ENCODE measurements at places on chromosomes 1 and 21.

DNA sequence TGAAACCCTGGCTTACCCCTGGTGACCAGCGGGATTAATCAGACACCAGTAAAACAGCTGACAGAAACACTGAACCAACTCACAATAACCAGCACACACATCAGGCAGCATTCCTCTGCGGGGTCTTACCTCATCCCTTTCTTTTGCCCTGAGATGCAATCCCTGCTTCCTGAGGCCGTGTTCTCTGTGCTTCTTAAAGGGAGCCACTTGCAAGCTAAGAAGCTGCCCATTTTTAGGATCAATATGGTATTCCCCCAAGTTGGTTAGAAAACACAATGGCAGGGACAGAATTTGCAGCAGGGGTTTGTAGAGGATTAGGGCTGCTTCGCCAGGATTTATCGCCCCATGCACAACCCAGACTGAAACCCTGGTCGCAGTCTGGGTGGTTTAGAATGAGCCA lies 74.7 kb upstream of the OLIG2 start:
- no peak for DNase-seq

DNA sequence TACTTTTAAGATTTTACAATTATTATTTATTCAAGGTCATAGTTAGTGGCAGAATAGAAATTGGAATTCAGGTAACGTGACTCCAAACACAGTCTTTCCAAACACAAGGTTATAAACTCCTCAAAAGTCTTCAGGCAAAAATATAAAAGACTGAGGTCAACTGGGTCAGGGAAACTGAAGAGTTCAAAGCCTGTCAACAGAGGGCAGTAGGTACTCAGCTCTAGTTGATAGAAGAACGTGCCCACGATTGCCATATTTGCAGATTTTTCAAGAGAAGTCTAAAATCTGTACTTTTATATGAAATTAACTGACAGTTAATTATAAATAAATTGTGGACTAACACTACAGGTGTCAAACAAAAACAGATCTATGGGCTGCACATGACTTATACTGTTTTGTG lies 135.0 kb downstream of the LHX4 start:
- DNase-seq = no peak

GRCh38 chr1:11802616-11802972 lies 3.2 kb downstream of the MTHFR start:
- no peak for DNase-seq

DNA sequence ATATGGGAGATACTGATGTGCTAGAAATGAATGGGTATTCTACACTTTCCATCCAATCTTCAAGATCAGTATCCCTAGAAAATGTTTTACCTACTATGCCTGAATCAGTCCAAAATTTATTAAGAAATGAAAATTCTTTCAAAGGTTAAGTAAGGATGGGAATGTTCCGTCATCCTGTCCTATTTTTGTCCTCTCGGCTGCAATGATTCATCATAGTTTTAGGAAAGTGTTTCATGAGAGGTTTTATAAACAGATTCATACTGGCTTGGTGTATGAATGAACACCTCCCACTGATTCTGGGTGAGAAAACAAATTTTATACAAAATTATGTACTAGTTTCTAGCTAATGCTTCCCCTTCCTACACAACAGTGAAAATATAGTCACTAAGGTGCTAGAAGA lies 504.6 kb upstream of the NR5A2 start:
- no peak for DNase-seq

DNA sequence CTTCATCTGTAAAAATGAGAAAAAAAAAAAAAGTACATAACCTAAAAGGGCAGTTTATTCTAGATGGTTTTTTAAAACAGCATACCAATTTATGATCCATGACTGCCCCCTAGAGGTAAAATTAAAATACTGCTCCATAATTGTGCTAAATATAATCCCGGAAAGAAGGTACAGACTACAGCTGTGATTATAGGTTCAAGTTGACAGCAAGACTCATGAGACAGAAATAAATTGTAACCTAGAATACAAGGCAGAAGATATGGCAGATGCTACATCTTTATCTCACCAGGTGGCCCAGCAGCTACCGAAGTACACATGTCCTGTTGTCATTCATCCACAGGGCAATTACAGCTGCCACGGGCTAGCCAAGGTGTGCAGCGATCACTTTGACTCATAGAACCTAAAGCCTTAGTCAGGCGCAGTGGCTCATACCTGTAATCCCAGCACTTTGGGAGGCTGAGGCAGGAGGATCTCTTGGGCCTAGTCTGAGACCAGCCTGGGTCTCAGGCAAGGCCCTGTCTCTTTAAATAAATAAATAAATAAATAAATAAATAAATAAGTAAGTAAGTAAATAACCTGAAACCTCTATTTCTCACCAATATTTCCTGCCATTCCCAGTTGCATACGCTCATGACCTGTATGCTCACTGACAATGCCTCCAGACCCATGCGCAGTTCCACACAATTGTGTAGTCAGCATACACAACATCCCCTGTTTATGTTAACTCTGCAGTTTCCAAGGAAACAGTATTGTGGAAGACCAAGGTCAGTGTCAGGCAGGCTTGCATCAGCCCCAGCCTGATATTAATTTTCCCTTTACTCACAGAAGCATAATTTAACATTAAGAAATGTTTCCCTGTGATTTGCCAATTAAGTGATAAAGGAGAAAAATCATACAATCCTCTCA lies 18.3 kb upstream of the PPIE start:
- DNase-seq = peak; percentile 100

GRCh38 chr1:82560566-82560965 lies 759.8 kb downstream of the ADGRL2 start:
- no peak for DNase-seq

DNA sequence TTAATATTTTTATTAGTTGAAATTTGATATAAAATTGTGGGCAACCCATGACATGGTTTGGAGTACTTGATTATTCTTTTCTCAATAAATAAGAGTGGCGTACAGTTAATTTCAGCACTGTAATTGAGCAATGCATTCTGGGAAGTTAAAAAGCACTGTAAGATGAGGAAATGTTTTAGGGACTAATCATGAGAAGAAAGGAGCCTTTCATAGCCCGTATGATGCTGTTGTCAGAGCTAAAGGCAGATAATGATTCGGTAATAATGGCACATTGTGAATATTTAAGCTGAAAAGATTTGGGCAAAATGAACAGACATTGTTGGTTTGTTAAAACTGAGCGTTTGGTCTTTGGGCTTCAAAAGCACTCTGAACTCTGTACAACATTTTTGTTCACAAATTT lies 139.3 kb downstream of the NFIA start:
- DNase-seq = no peak

DNA sequence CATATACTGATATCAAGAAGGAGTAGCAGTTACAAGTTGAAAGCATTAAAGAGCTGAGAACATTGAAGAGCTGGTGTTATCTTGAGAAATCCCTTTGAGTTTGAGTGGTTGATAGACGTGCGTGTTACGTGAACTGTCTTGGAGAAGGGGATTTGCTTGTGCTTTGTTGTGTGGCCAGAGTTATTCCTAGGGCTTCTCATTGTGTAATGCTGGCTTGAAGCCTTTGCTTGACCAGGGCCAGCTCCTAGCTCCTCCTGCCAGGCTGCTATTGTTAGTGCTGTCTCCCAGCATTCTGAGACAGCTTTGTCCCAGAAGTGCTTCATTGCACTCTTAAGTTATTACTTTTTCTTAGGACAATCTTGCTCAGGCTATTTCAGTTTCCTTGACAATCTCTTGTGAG lies 116.2 kb upstream of the KCNK2 start:
- DNase-seq = no peak

DNA sequence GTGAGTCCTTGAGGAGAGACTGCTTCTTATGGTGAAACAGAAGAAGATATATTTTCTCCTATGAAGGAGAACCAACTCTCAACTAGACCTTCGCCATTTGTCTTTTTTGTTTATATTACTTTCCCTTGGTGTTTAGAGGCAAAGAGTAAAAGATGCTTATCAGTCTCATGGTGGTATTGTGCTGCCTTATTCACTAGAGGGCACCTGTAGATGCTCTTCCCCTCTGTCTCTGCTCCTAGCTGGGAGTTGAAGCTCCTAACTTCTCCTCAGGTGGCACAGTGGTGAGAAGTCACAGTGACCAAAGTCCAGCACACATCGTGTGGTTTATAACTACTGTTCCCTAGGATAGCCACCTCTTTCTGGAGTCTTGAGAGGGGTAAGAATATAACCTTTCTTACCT lies 1359.6 kb downstream of the PLA2G4A start:
- no peak for DNase-seq

GRCh38 chr1:64195081-64195395 lies 8.4 kb upstream of the UBE2U start:
- DNase-seq = no peak

- DNase-seq = no peak
These were observed 216.9 kb downstream of the NUF2 start for GRCh38 chr1:163538667-163539066.

GRCh38 chr1:8985915-8986813 lies 40.1 kb downstream of the SLC2A7 start:
- DNase-seq = no peak

DNA sequence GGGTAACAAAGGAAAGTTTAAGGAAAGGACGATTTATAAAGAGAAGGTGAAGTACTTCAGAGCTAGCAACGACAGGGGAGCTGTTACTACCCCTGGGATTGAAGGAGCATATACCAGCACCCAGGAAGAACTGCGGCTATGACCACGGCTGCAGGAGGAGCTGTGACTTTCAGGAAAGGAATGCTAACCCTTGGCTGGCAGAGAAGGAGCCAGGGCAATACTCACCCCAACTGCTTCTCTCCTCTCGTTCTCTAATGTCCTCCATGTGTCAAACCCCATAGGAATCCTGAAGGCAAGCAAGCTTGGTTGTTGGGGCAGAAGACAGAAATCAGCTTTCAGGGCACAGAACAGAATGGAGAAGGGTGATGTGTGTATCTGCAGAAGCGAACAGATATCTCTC lies 120.5 kb downstream of the TMEM53 start:
- no peak for DNase-seq

DNA sequence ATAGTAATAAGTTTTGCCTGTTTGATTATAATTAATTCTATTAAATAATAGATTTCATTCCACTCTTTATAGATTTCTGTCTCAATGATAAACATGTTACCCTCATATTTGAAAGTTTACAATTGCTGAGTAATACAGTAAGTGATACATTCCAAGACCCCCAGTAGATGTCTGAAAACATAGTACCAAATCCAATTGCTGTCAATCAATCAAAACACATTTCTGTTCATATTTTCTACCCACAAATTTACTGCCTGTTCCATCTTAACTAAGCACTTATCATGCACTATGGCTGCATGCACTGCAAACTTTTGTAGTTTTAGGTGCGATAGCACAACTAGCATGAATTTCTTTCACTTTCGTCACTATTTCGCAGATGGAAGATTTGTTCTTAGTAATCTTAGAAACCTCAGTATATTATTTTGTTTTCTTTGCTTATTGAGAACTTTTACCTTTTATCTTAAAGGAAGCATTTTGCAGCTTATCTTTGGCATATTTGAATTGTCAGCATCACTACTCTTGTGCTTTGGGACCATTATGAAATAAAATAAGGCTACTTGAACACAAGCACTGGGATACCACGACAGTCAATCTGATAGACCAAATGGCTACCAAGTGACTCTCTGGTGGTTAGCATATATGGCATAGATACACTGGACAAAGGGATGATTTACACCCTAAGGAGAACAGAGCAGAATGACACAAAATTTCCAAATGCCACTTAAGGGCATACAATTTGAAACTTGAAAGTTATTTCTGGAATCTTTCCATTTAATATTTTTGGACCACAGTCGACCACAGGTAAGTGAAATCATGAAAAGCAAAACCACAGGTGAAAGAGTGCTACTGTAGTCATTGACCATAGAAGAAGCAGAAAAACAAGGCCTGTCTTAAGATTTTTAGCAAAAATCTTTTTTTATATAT lies 67.6 kb downstream of the RGS13 start:
- no peak for DNase-seq

DNA sequence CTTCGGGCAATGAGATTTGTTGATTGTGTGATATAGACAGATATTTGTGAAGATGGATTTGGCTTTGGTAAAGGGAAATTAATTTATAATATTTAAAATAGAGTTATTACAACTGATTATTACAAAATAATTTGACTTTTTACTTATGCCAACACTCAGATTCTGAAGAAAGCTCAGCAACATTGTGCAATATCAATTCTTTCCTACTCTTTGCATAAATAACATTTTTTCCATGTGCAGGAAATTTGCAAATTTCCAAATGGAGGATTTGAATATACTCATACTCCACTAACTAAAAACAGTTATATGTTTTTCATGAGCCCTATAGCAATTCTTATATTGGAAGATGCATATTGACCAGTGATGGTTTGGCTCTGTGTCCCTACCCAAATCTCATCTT lies 676.4 kb upstream of the ADAMTS5 start:
- DNase-seq = no peak

DNA sequence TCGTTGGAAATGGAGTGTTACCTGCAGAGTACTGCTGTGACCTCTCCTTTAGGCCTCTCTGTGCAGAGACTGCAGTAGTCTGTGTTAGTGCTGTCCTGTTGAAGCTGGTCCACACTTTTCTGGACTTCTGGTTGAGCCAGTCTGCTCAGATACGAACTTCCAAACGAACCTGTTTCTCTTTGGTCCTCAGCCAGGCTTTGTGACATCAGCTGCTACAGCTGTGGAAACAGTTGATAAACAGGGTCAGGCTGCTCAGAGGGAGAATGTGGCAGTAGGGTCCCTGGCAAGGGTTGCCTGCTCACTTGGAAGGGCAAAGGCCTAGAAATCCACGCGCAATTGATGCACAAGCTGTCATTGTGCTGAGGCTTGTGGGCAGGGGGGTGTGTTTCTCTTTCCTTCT lies 98.8 kb downstream of the NOS1AP start:
- no peak for DNase-seq

DNA sequence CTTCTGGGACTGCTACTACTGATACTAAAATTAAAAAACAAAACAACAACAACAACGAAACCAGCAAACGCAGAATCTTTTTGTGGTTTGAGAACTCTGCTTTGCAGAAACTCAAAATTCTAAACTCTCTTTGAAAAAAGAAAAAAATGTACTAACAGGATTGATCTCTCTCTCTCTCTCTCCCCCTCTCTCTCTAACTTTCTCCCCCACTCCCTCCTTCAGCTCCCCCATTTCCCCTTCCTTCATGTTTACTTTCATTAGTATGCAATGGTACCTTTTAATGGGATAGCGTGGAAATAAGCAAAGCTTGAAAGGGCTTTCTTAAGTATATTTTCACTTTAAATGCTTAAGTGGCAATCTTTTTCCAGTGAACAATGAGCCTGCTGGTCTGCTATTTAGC lies 562.6 kb upstream of the ADGRL2 start:
- no peak for DNase-seq

- no peak for DNase-seq
These were observed 35.8 kb downstream of the ATF6 start for GRCh38 chr1:161801955-161802354.

GRCh38 chr1:161096015-161096414 lies 2.1 kb upstream of the KLHDC9 start:
- no peak for DNase-seq

GRCh38 chr1:235006132-235006721 lies 122.4 kb downstream of the TOMM20 start:
- DNase-seq = no peak

DNA sequence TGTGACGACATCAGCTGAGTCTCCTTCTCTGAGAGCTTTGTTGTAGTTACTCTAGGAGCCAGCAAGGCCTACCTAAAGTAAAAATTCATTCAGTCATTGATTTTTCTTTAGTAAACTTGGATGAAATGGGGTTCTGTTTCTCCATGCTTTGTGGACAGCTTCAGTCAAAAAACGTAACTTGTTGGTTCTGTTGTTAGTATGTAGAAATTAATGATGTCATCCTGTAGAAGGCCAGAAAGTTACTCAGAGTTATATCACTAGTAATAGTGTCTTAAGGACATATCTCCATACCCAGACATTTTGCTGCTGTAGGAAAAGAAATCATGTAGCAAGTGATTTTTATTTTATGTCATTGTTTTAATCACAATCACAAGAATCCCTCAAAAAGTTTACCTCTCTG lies 43.0 kb downstream of the KDM1A start:
- DNase-seq = no peak
